ENCODE measurements at places on chromosomes 12 and 14.

DNA sequence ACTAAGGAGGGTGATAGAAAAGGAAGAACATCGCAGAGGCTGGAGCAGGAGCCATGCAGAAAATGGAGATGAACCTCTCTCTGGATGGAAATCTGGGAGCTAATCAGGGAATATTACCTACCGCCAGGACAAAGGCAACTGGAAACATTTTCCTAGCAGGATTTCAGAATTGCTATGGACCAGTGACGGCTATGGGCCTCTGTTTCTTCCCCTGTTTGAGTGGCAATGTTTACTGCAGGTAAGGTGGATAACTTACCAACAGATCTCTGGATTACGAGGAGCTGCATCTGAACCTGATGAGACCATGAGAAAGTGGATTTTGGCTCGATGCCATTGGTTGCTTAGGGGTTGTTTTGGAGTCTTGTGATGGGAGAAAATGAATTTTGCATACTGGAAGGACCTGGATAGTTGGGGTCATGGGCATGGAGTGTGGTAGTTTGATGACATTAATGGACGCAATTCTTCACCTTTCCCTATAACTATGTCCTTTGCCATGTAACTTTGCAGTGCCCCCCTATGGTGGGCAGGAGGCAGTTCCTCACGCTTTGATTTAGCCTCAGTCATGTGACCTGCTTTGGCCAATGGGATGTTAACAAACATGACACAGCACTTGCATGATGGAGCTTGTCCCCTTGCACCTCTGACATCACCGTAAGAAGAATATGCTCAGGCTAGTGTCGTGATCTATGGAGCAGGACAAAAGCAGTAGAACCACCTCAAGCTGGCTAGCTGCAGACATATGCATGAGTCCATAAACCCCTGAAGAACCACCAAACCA lies 51.1 kb downstream of the CALM1 start:
- no peak for DNase-seq

DNA sequence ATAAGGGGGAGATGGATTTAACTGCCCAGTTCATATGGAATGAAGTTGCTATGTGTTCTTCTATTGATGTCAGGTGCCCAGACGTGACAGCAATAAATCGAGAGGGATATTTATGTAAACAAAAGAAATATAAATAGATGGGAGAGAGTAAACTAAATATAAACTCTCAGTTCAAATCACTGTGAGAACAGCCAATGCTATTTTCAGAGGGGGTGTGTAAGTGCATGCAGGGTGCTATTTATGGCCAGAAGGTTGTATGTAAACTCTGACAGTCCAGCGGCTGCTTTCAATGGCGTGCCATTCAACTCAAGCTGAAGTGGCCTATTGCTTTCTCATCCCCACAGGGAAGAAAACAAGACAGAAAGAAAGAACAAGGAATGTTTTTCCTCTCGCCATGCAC lies 127.2 kb downstream of the KCNA5 start:
- DNase-seq: no peak

DNA sequence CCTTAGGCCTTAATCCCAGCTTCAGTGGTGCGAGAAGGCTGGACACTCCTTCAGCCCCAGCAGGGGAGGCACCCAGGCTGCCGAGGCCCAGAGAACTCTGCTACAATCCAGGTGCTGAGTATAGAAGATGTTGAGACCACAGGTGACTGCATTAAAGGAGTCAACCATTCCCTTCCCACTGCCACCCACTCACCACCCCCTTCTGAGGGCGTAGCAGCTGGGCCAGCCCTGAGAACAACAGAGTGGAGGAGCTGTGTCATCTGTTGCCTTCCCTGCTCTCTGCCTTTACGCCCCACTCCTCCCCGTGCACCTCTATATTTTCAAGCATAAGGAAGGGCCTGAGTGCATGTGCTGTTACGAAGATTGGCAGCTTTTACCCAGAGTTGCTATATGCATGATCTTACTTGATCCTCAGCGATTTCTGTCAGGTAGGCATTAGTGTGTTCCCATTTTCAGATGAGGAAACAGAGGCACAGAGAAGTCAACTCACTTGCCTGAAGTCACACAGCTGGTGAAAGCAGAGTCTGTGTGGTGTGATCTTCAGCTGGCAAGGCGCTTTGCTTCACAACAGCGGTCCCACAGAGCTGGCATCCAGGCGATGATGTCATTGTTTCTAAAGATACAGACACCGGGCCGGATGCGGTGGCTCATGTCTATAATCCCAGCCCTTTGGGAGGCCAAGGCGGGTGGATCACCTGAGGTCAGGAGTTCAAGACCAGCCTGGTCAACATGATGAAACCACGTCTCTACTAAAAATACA lies 46.7 kb downstream of the RIN3 start:
- DNase-seq: peak; percentile 61

DNA sequence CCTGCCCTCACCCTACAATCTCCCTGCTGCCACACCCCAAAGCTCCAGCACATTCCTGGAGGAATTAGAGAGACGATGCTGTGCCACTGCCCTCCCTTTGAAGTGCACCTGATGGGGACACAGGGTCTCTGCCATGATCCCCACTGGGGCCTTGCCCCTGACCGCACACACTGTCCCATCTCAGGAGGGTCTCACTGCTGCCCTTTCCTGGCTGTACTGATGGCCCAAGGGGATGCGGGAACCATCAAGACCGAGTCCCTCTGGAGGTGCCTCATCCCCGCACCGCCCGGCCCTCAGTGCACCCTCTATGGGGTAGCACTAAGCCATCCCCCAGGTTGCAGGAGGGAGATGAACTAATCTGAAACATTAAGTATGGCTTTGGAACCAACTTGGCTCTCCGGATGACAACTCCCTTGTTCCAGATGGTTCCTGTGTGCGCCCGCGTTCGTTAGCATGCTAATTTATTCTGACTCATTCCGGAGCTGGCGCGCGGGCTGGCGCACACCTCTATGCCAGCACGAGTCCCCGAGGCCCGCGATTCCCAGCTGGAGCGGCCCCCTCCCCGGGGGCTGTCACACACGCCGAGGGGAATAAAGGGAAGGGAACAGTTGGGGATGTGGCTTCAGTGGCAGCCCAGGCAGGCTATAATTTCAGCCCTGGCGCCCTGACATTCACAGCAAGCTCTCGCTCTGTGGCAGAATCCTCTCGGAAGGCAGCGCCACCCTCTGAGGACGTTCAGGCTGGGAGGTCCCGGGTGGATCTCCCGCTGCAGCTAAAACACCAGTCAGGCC lies 34.2 kb upstream of the C14orf180 start:
- no peak for DNase-seq

DNA sequence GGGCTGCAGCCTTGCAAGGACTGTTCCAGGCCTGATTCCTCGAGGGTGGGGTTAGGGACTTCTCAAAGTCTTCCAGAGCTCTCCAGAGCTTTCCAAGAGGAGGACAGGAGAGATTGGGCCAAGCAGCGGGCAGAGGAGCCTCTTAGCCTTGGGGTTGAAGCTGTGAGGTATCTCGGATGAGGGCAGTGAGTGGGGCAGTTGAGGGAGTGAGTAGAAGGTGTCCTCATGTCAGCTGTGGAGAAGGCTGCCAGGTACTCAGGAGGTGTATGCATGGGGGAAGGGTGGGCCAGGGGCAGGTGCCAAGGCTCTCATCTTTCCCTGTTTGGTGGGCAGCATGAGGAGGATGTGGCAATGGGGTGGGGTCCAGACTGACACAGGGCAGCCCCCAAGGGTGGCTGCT lies 7.7 kb downstream of the KRT83 start:
- no peak for DNase-seq

- peak; percentile 57 for DNase-seq
These were observed 14.7 kb downstream of the ITGA5 start for GRCh38 chr12:54404061-54405004.

DNA sequence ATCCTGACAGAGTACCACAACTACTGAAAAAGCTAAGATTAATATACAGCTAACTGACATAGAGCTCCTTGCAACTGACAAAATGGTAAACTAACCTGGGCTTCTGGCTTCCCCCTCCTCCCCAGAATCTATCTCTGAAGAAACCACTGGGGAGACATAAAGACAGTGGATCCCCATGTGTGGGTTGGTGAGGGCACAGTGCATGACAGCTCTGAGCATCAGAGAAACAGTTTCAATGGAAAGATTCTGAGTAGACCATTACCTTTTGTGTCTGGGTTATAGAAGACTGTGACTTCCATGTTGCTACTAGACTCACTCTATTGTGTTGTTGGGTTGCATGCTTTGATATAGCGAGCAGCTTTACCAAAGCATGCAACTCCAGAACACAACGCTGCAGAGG lies 247.4 kb downstream of the EFCAB11 start:
- DNase-seq: no peak

DNA sequence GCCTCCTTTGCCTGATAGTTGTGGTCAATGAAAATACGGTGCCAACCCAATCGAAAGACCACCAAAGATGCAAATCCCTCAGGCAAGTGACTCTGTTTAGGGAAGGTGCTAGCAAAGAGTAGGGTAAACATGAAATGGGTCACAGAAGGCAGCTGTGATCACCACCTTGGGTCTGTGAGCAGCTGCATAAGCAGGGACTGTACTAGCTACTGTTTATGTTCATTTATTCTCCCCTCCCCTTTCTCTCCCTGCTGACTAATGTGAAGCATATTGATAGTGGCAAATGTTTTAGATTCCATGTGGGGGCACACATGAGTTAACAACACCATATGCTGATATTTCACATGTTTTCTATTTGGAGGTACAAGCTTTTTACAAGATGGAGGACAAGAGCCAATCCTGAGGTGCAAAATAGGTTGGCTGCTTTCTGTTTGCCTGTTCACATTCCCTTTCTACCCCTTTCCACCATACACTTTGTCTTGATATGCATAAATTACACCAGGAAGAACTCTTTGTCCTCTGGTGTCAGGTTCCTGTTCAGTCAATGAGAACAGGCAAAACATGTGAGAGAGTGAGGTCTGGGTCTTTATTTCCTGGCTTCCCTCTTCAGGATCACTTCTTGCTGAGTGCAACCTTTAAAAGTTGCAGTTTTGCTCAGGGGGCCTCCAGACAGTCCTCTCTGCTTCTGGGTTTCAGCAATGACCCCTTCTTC lies 71.1 kb downstream of the AVPR1A start:
- DNase-seq: no peak

- no peak for DNase-seq
These were observed 439.5 kb downstream of the CCER1 start for GRCh38 chr12:90515199-90516175.

- no peak for DNase-seq
These were observed 5.5 kb downstream of the SP7 start for GRCh38 chr12:53330671-53331070.

DNA sequence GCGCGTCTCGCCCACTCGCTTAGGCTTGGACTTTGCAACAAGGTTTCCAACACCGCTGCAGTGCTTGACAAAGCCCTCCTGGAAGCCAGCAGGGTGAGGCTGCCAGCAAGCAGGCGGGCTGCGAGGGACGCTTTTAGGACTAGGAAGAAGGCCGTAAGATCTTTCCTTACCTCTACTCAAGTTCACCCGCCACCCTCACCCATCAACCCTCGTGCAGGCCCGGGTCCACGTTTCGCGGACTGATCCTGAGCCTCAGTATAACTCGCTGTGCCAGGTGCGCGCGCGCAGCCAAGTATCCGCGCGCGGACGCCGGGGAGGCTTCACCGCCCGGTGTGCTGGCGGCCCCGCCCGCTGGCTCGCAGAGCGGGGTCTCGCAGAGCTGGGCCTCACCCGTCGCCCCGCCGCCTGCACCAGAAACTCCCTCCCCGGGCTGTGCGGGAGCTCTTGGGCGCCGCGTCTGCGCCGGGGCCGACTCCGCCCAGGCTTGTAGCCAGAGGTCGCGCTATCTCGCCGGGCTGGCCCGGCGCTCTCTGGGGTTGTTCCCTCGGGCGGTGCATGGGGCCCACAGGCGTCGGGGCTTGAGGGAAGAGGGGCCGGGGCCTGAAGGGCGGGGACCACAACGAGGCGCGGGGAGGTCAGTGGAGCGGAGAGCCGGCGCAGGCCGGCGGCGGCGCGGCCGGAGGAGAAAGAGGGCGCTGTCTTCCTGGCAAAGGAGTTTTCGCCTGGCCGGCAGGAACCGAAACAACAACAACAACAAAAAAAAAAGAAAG lies 7.6 kb upstream of the SIX1 start:
- peak; percentile 45 for DNase-seq

DNA sequence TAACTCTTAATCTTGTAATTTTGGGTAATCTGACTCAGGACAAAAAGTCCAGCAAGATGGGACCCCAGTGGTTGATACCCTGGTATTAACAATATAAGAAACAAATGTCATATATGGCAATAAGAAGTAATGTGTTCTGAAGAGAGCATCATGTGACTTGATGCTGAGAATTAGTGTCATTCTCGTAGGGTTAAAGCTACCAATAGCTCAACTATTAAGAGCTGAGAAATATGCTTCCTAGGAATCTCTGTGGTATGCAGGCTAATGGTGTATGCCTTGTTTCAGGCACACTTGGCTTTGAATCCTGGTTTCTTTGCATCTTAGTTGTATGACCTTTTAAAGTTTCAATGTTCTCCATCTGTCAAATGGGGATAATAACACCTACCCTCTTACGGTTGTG lies 9.1 kb downstream of the MYRFL start:
- no peak for DNase-seq

DNA sequence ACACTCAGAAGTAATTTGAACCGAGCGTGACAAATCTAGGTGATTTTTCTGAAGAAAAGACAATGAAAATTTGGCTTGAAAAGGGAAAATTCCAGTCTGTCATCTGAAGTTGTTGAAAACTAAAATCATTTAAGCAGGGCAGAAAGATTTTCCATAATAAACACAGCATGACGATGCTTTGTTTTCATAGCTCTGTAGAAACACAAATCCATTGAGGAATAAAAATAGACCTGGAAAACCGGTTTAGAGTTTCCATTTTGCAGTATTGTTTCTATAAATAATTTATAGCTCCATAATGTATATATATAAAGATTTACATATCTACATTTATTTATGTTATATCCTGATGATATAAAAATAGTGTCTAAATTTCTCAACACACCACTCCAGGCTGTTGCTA lies 1918.5 kb upstream of the FLRT2 start:
- no peak for DNase-seq

GRCh38 chr14:43249116-43249515 lies 1258.0 kb downstream of the FSCB start:
- DNase-seq: no peak

DNA sequence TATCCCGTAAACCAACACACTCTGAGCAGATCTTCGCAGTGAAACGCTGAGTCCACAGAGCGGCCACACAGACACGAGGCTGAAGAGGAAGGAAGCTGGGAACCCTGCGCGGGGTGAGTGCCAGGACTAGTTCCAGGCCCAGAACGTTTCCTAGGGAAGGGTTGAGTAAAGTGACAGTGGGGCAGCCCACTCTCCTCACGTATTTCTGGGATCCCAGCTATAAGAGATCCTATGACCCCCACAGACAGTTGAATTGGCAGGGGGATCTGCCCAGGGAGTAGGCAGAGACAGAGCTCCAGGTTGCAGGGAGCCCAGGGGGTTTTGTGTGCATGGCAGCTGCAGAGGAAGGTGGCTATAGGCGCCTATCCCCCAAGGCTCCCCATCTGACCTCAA lies 51.1 kb downstream of the GTF2A1 start:
- DNase-seq: no peak

- DNase-seq: no peak
These were observed 11.7 kb downstream of the RCOR1 start for GRCh38 chr14:102604183-102604582.

GRCh38 chr12:90683871-90684270 lies 271.1 kb downstream of the CCER1 start:
- no peak for DNase-seq

GRCh38 chr12:32874078-32874477 lies 22.5 kb downstream of the PKP2 start:
- no peak for DNase-seq
